ENCODE measurements at places on chromosomes 5 and 9. TPM values are rescaled to one million over a fixed set of nuclear protein-coding genes. Genes with fewer than 3 reads are reported as not detected.

- no peak for DNase-seq
These were observed 212.9 kb downstream of the MAPKAP1 start for GRCh38 chr9:125493881-125494652.

GRCh38 chr5:9409413-9409960 lies 136.4 kb downstream of the SEMA5A start:
- no peak for DNase-seq

DNA sequence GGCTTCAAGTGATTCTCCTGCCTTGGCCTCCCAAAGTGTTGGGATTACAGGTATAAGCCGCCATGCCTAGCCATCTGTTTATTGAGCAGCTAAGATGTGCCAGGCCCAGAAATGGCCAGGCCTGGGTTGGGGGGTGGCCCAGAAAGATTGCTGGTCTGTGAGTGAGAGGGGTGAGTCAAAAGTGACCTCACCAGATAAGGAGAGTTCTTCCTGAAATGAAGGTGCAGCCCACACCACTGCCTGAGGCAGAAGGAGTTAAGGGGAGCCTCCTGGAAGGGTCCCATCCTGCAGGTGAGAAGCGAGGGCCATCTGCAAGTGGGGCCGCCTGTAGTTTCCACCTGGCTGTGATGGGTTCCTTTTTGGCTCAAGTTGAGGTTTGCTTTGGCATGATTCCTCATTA lies 96.9 kb upstream of the KLF4 start:
- no peak for DNase-seq

- no peak for DNase-seq
These were observed 141.4 kb downstream of the MTX3 start for GRCh38 chr5:79849486-79850315.

Gene PCDHGB7
- 11.2 TPM for total RNA-seq

GRCh38 chr9:3863111-3863528 lies 337.3 kb upstream of the RFX3 start:
- peak; percentile 64 for DNase-seq

GRCh38 chr9:6961845-6962522 lies 204.2 kb downstream of the KDM4C start:
- no peak for DNase-seq

Gene FRMPD1
- total RNA-seq: under 0.01 TPM

DNA sequence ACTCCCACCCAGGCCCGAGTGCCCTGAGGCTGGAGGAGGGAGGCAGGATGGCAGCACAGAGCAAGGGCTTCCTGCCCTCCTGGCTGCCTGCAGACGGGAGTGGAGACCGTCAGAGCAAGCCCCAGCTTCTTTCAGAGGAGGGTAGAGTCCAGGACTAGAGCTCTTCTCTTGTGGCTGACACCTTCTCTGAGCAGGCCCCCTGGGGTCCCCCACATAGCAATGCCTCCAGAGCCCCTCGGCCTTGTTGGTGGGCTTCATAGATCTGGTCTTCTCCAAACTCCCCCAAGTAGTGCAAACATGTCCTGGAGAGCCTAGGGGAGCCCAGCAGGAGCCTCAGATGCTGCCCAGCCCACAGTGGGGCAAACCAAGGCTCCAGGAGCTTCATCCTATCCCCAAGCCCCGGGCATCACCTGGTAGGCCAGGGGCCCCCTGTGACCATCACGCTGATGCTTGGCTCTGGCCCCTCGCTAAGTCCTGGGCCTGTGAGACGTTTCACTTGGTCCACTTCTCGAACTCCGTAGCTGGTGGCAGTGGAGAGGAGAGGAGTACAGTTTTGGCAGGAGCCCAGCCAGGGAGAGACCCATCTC lies 2.0 kb downstream of the MZB1 start:
- no peak for DNase-seq

- no peak for DNase-seq
These were observed 69.6 kb upstream of the ABCA1 start for GRCh38 chr9:104997536-104997935.

- DNase-seq: peak; percentile 45
These were observed 294.7 kb downstream of the CHSY3 start for GRCh38 chr5:130198927-130199326.

Gene CNTNAP3B
- total RNA-seq: 0.97 TPM

Gene FOXD4L4
- total RNA-seq: not detected

GRCh38 chr9:84697042-84697441 lies 27.5 kb downstream of the NTRK2 start:
- DNase-seq: no peak

Gene PCDHGA3
- 3.2 TPM for total RNA-seq

- DNase-seq: peak; percentile 4
These were observed 902.4 kb downstream of the NR2F1-AS1 start for GRCh38 chr5:92678640-92679039.

DNA sequence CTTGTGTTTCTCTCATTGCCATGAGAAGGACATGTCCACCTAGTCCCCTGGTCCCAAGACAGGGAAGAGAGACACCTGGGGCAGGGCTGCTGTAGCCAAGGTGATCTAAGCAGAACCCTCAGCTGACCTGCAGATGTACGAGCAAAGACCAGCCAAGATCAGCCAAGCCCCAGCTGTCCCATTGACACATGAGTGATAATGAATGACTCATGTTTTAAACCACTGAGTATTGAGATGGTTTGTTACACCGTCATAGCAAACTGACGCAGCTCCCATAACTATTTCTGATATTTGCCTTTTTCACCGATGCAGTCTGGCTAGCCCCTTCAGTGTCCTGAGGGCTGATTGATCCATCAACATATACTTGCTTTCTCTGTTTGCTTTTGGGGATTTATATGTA lies 6.7 kb downstream of the OR1K1 start:
- no peak for DNase-seq

DNA sequence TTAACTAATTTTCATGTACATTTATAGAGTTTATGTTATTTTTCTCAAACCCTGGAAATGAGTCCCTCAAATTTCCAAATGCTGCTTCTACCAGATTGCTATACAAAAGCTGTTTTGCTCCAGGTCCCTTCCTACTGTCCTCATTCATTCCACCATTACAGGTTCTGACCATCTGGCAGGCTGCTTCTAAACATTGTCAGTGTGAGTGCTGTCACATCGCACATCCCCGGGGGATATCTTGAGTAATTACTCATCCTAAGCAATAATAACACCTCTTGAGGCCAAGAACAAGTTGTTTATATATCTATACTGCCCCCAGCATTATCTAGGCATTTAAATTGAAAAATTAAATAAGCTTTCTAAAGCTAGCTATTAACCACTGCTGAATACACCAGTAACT lies 1675.3 kb upstream of the CDH6 start:
- DNase-seq: no peak

GRCh38 chr5:41903382-41903891 lies 707 bp upstream of the RIMOC1 start:
- DNase-seq: no peak

Gene OTP
- not detected for total RNA-seq

GRCh38 chr5:120158211-120158610 lies 305.9 kb upstream of the PRR16 start:
- DNase-seq: no peak

Gene GPR150
- total RNA-seq: 0.43 TPM

GRCh38 chr9:108002371-108002956 lies 512.9 kb upstream of the KLF4 start:
- DNase-seq: peak; percentile 80

DNA sequence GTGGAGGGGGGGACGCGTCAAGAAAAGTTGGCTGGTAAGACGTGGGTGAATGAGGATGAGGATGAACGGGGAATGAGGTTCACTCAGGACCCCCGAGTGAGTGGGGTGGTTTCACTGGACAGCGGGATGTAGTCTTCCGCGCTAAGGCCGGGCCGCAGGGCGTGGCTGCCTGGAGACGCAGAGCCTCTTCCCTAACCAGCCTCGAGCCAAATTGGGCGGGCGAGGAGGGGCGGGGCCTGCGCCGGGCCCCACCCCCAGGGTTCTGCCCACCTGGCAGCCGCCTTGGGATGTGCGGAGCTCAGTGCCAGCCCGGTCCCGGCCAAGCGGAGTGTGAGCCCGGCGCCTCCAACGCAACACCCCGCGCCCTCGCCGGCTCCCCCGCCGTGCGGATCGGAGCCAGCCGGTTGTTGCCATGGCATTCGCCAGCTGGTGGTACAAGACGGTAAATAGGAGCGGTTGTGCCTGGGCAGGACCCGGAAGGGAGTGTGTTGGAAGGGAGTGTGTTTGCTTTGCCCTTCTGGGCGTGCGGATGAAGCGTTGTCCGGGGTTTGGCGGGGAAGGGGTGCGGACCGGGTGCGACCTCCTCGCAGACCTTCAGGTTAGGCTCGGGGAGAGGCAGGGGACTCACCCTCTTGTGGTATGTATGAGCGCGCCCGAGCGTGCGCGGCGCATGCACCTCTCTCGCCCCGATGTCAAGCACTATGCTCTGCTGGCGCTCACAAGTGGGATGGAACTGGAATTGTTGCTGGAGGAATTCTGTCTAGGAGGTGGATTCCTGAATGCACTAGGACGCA lies 746 bp downstream of the CAST start:
- peak; percentile 88 for DNase-seq

DNA sequence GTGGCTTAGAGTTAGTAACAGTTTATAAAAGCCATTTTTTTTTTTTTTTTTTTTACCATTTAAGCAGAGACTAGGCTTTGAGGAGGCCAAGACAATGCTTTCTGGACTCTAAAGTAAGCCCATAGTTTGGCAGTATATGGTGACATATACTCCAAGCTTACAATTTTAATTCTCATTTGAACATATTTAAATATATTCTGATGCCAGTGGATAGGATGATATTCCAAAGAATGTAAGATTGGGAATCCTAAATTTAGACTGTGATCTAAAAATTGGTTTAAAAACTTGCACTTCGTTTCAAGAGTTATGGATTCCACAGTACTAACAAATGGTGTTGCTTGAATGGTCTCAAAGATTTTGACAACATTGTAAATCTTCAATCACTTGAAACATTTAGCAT lies 112.1 kb downstream of the CWC27 start:
- DNase-seq: no peak

- DNase-seq: no peak
These were observed 476.1 kb upstream of the PTPRD start for GRCh38 chr9:11088821-11089374.

- DNase-seq: peak; percentile 60
These were observed 153.2 kb downstream of the GOLPH3 start for GRCh38 chr5:32020946-32021345.

Gene NSUN2
- total RNA-seq: 46.2 TPM

Gene HAVCR1
- total RNA-seq: not detected

DNA sequence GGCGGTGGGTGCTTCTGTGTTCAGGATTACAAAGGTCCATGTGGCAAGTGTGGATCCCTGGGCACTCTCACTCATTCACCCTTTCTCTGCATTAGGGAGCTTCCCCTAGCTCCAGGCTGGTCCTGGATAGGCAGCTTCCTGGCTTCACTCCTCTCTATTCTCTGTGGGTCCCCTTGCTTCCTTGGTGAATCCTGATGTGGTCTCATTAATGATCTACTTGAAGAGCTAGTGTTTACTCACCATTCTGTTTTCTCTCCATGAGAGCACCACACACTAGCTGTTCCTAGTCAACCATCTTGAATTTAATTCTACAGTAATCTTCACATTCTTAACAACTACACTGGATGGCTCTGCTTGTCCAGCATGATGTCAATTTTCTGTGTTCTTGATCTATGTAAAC lies 90.0 kb upstream of the PLPPR1 start:
- DNase-seq: no peak

- DNase-seq: no peak
These were observed 1.0 kb upstream of the CRB2 start for GRCh38 chr9:123354806-123355508.

DNA sequence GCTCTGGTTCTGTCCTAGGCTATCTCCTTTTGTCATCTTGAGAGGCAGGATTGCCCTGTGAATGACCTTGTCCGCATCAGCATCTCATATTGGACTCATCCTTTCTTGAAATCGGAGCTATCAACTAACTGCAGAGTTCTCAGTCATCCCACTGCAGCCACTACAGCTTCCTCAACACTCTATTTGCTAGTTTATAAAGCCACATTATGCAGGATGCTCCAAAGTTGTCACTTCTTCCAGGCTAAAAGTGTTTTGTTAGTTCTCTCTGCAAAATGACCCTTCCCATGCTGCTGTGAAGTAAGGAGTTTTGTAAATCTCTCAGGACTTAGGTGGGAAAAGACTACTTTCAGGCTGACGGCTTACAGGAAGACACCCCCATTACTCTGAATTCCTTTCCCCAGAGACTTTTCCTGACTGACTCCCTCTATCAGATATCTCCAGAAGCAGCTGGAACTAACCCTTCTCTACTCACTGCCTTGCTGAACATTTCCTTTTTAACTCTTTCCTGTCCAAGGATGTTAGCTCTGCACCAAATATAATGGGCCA lies 257.6 kb downstream of the NFIB start:
- DNase-seq: peak; percentile 28

DNA sequence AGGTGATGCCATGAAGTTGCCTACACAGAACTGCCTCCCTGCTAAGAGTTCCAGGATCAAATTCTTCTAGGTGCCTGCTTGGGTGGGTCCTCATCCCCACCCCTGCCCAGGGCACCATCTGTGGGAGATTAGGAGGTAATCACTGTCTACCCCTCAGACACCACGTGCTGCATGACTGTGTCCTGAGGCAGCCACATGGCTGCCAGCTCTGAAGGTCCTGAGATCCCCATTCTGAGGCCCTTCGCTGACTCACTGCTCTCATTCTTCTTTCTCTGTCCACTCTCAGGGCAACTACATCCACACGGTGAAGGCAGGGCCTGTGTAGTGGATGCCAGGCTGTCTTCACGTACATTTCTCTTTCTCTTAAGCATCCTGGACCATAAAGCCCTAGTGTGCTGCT lies 222.9 kb upstream of the ANKRD55 start:
- no peak for DNase-seq

Gene AHRR
- 22.5 TPM for total RNA-seq

GRCh38 chr5:172683645-172684471 lies 42.8 kb downstream of the NEURL1B start:
- no peak for DNase-seq

- no peak for DNase-seq
These were observed 21.2 kb downstream of the HSPB3 start for GRCh38 chr5:54476682-54477081.

Measured in fibroblast of villous mesenchyme (primary cell).